Activated T-cell treated with anti-CD3 and anti-CD28 coated beads, Interleukin-2, amount 50 U/mL, for 24 hours (primary cell): ENCODE measurements at places on chromosomes 2 and 18.

DNA sequence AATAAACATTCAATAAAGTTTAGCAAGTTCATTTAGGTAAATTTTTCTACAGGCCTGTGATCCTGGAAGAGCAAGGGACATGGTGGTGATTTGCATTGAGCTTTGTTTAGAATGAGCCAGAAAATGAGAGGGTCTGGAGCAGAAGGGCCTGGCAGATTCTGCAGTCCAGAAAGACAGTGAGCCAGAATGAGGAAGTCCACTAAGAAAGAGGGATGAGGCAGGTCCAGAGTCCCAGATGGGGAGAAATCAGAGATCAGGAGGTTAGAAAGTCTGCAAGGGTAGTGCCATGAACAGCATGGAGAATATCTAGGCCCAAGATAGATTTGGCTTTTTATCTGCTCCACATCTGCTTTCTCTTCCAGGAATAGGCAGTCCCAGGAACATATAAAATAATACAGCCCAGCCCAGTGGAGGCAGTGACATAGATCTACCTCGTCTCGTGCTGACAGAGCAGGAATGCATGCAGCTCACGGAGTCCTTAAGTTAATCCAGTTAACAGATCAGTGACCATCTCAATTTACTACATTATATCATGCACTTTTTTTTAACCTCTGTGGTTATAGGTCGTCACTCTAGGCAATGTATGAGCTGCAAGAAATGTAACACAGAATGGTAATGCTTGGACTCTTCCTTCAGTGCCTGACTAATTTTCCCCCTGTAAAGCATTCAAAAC, 429.0 kb downstream of the SUCLG1 start:
- DNase-seq: no peak

DNA sequence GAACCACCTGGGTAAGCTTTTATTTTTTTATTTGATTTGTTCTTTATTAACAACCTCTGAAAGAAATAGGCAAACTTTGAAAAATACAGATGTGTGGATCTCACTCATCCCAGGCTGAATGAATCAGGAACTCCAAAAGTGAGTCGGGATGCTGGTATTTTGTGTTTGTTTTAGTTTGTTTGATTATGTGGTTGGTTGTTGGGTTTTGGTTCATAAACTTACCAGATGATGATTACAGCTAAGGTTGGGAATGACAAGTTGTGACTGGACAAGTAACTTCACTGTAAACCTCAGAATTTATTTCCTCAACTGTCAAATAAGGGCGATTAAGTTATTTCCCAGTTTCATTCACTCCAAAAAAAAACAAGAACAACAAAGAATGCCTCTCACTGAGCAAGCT, 80.5 kb upstream of the KIF5C start:
- DNase-seq: no peak

DNA sequence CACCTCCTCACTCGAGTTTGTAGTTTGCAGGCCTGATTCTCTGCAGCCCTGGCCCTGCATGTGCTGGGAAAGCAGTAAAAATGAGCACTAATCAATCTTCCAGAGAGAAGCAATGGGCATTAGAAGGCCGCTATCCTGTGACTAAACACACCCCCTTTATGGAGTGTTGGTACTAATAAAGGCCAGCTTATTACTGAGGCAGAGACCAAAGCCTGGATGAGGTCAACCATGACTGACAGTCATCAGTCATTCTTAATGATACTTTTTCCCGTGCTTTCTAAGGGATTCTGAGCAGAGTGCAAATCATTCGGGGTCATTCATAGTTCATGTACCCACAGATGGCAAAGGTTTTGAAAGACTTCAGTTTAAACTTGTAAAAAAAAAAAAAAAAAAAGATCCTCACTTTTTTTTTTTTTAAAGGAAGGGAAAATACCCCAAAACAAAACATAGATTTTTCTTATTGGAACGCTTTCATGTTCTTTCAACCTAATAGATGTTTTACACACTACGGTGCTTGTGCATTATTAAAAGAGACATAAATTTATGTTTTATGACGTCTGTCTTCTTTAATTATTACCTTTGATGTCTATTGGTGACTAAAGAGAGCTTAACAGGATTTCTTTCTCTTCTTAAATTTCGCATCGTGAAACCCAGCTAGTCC, 13.2 kb downstream of the TSHZ1 start:
- DNase-seq: no peak

DNA sequence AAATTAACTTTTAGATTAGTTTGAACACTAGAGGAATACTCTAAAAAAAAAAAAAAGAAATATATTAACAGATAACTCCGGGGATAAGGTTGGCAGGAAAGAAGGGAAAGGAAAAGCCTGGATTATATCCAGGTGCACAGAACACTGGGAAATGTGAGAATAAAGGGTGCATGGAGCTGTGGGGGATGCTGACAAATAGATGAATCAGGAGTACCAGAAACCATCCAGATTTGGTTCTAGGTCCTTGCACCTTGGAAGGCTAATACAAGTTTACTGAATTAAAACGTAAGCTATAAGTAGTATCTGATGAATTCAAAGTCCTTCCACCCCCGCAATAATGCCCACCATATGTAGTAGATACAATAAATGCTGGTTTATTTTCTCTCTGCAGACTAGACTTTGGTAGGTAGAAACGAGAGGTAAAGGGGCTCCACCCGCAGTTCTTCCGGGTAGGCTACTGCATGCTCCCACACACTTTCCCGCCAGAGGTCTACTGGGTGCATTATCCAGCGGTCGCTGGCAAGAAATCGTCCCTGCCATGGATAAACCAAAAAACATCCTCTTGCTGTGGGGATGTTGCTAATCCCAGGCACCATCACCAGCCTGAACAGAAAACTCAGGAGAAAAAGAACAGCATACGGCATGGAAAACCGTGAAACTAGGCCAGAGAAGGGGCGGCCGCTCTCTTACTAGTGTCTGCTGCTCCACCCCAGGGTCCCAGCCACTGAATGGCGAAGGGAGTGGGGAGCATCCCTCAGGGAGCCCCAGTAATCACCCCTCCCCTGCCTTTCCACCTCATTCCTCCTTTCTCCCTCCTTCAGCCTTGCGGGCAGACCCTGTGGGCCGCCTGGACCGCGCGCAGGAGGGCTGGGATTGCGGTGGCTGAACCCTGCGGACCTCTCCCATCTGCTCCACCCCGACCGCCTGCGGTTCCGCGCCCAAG, 1.5 kb downstream of the CNRIP1 start:
- no peak for DNase-seq

DNA sequence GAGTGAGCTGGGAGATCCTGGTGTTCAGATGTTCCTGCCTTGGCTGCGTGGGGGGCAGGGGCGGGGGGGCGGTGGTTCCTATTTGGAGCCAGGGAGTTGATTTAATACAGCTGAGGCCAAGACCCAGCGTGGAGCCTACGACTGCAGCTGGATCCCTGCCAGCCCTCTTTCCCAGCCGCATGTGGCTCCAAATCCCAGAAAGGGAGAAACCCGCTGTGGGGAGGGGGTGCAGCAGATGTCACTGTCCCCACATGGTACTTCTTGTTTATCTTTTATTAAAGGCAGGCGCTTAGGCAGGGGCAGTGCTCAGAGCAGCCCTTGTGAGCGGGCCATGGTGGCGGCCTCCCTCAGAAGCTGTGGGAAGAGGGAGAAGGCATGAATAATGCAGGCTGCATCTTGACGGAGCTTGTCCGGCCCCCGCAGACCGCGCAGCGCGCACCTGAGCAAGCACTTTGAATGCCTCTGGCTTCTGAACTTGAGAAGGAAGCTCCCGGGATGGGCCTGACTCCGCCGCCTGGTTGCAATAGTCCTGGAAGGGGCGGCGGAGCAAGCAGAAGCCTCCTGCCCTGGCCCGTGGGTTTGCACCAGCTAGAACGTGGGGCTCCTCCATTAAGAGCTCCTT, 112.1 kb downstream of the GLI2 start:
- DNase-seq: no peak

DNA sequence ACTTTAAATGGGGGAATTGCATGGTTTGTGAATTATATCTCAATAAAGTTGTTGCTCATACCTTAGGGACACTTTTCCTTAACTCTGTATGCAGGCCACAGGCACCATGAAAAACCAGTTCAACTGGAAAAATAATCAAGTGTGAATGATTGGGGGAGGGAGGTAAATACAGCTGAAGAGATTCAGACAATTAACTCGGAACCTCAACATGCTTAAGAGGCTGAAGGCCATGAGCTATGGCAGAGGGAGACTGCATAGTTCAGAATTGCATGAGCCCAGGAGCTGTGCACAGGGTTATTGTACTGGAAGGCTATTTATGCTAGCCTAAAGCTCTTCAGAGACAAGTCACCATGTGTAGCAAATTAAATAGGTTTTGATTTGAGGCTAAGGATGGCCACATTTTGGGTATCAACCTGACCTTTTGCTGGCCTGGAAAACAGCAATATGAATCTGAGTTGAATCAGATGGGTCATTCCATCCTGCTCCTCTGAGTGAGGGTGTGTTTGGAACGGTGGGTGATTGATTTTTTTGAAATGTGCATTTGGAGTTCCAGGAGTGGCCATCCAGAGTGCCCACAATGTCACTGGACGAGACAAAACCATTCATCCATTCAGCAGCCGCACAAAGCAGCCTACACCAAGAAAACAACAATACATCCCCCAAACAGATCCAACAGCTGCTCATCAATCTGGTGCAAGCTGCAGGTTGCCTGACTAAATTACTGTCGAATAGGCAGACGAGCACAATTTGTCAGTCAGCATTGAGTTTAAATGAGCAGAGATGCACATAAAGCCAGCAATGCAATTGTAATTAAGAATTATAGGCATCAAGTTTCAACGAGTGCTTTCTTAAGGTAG, 42.5 kb downstream of the HRH4 start:
- DNase-seq: no peak

DNA sequence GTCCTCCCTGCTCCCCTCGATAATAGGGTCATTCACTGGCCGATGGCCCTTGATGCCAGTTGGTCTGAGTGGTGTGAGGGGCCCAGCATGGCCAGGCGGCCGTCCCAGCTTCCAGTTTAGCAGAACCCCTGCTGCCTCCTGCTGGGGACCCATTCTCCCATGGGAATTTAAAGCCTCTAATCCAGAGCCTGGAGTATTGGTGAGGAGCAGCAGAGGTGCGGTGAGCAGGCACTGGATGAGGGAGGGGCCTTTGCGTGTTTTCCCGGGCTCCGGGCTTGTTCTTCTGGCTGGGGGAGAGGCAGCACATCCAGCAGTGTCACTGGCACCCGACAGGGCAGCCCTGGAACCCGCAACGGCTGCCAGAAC, 17.4 kb downstream of the KCNIP3 start:
- no peak for DNase-seq

- no peak for DNase-seq
Measured at GRCh38 chr2:150346806-150347205, 140.7 kb downstream of the RND3 start.

GRCh38 chr2:183172220-183172887, 48.1 kb downstream of the NUP35 start:
- no peak for DNase-seq

GRCh38 chr2:150475479-150476250, 11.8 kb downstream of the RND3 start:
- no peak for DNase-seq

GRCh38 chr2:120842456-120843439, 107.1 kb downstream of the GLI2 start:
- DNase-seq: no peak

- no peak for DNase-seq
Measured at GRCh38 chr2:209368914-209369313, 54.9 kb upstream of the MAP2 start.

GRCh38 chr18:25662272-25662671, 310.3 kb upstream of the ZNF521 start:
- no peak for DNase-seq

DNA sequence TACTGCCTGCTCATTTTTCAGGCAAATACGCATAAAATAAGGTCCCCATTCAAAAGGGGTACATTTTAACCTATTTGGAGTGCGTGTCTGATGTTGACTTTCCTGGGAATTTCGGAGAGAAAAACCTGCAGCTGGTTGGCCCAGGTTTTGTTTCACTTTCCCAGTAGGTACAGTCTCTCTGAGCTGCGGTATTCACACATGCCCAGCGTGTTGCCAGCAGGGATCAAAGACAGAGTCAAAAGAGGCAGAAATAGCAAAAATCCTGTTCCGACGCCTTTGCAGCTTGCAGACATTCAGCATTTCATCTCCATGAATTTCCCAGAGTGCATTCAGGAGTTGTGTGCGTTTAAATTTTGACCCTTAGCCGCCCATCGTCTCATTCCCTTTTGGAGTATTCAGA, 855.4 kb upstream of the CELF4 start:
- no peak for DNase-seq

DNA sequence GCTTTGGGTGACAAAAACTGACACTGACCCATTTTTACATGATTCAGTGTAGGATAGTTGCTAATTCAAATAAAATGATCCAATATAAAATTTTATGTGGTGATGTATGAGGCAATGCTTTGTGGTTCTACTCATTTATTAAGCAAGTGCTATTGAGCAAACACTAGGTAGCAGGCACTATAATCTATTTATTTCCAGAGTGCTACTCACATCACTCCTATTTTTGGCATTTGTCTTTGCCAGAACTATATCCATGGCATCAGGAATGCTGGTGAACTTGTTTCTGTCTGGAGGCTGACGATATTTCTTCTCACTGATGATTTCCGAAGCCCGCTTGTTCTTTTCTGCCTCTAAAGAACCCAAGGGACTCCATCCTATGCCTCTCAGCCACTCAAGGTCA, 84.3 kb downstream of the NEB start:
- no peak for DNase-seq

- no peak for DNase-seq
Measured at GRCh38 chr2:19623488-19623887, 265.1 kb upstream of the OSR1 start.

GRCh38 chr2:46486436-46486835, 7.1 kb downstream of the TMEM247 start:
- DNase-seq: no peak

DNA sequence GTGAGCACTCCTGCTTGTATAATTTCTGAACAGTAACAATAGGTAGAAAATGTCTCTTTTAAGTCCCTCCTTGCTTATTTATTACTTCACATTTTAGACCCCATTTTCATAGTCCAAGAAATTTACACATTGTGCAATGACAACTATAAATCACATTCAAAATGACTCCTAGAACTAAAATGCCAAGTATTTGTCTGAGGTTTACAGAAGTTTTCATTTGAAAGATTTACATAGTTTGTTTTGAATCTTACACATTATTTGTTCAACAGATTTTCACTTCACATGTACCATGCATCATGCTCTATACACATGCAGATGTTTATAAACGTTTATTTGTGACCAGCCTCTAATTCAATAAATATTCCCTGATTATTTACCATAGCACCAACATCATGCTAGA, 15.7 kb upstream of the TRIB2 start:
- DNase-seq: no peak

- no peak for DNase-seq
Measured at GRCh38 chr2:58449286-58450010, 208.3 kb upstream of the FANCL start.

- no peak for DNase-seq
Measured at GRCh38 chr18:59382383-59382782, 23.3 kb upstream of the LMAN1 start.

- no peak for DNase-seq
Measured at GRCh38 chr2:214139630-214140284, 271.1 kb upstream of the VWC2L start.

DNA sequence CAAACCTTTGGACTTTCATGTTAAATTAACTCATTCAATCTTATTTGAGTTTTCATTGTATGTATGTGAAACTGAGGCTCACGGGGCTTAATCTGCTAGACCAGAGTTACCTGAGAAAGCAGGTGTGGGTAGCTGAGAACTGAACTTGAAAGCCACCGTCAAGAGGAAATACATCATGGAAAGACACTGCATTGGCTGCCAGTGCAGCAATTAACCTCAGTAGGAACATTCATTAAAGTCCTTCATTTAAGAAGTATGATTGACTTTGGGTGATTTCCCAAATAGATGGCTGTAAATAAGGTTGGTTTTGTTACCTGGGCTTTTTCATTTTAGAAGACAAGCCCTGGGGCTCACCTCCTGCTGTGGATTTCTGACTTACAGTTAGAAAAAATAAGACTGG, 36.5 kb upstream of the MGAT5 start:
- DNase-seq: no peak
